ENCODE measurements at places on chromosomes 13 and 19.

DNA sequence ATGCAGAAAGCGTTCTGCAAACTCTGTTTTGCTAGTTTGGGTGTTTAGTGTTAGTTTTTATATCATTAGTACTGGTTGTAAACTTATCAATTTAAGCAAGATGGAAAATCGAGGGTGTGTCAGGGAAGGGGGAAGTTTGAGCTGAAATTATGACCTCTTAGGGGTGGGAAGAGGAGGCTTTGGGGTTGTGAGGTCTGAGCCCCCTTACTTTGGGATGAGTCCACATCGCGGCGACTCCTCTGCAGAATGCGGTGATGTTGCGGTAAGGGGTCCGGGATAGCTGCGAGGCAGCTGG, 743 bp upstream of the NDUFS7 start:
- no peak for DNase-seq

DNA sequence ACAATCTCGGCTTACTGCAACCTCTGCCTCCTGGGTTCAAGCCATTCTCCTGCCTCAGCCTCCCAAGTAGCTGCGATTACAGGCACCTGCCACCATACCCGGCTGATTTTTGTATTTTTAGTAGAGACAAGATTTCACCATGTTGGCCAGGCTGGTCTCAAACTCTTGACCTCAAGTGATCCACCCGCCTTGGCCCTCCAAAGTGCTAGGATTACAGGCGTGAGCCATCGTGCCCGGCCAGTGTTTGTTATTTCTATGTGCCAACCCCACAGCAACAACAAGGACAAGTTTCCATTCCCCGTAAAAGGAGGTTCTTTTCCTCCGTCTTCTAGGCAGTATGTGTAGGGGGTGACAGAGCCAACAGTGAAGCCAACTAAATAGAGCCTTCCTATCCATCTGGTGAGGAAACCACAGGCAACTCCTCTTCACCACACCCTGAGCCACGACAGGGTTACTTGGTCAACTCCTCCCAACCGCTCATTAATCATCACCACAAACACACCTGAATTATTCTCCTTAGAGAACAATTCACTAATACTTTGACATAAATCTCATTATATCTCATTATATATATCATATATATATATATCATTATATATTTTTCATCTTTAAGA, 25.5 kb downstream of the FOXO1 start:
- no peak for DNase-seq

GRCh38 chr13:112362021-112362420, 14.1 kb upstream of the SPACA7 start:
- DNase-seq = no peak

GRCh38 chr13:50672025-50672424, 171.5 kb downstream of the DLEU7 start:
- no peak for DNase-seq

GRCh38 chr19:49020931-49021895, 2.9 kb downstream of the CGB3 start:
- no peak for DNase-seq
